Keratinocyte (primary cell): ENCODE measurements at places on chromosomes 7 and 10. TPM values are rescaled to one million over a fixed set of nuclear protein-coding genes. Genes with fewer than 3 reads are reported as not detected.

GRCh38 chr7:129535896-129536295 lies 33.6 kb downstream of the SMKR1 start:
- no peak overlapping the region for H3K27ac ChIP-seq
- H3K36me3 ChIP-seq: no peaks in the 10 kb centered on the region
- no peak for DNase-seq
- H3K4me1 ChIP-seq: peaks cover 10% of the 10 kb centered on the region
- H3K4me3 ChIP-seq: no peak overlapping the region
- no peaks in the 10 kb centered on the region for H3K27me3 ChIP-seq

DNA sequence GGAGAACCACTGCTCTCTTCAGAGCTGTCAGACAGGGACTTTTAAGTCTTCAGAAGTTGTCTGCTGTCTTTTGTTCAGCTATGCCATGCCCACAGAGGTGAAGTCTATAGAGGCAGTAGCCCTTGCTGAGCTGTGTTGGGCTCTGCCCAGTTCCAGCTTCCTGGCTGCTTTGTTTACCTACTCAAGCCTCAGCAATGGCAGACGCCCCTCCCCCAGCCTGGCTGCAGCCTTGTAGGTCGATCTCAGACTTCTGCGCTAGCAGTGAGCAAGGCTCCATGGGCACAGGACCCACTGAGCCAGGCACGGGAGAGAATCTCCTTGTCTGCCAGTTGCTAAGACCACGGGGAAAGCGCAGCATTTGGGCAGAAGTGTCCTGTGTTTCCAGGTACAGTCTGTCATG lies 12.1 kb upstream of the CPA2 start:
- no peak overlapping the region for H3K27ac ChIP-seq
- H3K27me3 ChIP-seq: no peaks in the 10 kb centered on the region
- DNase-seq: no peak
- H3K4me1 ChIP-seq: no peaks in the 10 kb centered on the region

The DKK1 gene
- 78.4 to 320 TPM (median 223 TPM) in 3 replicates for polyA plus RNA-seq

- H3K4me3 ChIP-seq: no peak overlapping the region
- peaks cover 5% of the 10 kb centered on the region for H3K4me1 ChIP-seq
- peak overlapping the region; percentile 45 for H3K27ac ChIP-seq
- no peak for DNase-seq
- no peaks in the 10 kb centered on the region for H3K27me3 ChIP-seq
Observed at GRCh38 chr10:5434017-5434753, 21.8 kb downstream of the NET1 start.
